ENCODE measurements at places on chromosomes 13 and 19.

- no peak for DNase-seq
Measured at GRCh38 chr13:50161052-50161451, 145.8 kb downstream of the KCNRG start.

GRCh38 chr13:48536621-48537250 lies 3.9 kb upstream of the RCBTB2 start:
- no peak for DNase-seq

DNA sequence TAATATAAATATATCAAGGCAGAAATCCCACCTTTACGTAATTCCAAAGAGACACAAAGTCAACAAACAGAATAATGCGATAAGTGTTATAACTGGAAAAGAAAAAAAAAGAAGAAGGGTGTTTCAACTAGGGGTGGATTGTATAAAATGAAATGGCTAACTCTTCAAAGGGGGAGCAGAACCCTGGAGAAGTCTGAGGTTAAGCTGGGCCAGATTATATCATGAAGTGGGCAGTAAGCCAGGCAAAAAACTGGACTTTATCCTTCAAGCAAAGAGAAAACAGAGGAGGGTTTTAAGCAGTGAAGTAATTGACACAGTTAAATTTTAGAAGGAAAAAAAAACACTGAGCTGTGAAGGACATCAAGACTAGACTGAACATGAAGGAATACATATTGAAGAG lies 41.9 kb downstream of the TBC1D4 start:
- no peak for DNase-seq

GRCh38 chr19:4693471-4694121 lies 23.5 kb upstream of the MYDGF start:
- DNase-seq, result no peak

- DNase-seq, result no peak
Measured at GRCh38 chr13:77383097-77383496, 56.2 kb upstream of the MYCBP2 start.

- DNase-seq, result no peak
Measured at GRCh38 chr13:67353031-67353430, 122.9 kb upstream of the PCDH9 start.

GRCh38 chr13:87677496-87678371 lies 6.6 kb downstream of the SLITRK5 start:
- no peak for DNase-seq

- peak; percentile 31 for DNase-seq
Measured at GRCh38 chr13:105518086-105518485, 1017.4 kb downstream of the EFNB2 start.

DNA sequence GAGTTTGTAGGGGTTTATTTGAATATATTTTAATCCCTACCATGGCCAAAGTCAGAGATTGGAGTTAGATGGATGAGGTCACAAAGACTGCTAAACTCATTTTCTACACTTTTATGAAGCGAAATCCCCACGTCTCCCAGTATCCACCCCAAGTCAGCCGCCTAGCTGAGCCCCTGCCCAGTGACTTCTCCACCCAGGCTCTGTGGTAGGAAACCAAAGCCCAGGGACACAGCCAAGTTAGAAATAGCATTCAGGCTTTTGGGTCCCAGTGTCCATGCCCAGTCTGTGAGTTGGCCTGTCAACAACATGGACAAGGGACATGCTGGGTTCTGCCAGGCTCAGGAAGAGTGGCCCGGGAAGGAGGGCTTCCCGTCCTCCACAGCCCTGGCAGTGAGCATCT lies 474.0 kb downstream of the FOXO1 start:
- no peak for DNase-seq

DNA sequence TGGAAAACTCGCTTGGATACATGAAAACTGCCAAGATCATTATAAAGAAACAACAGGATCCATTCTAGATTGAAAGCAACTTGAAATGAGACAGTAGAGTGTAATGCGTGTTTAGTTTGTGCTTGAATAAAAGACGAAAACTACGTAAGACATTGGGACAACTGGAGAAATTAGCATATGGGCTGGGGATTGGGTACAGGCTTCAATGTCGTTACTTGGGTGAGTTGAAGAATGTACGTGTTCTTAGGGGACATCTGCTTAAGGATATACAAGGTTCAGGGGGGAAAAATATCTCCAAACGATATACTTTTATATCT lies 471 bp upstream of the ERVK3-1 start:
- no peak for DNase-seq

- no peak for DNase-seq
Measured at GRCh38 chr19:7670790-7671189, 1.9 kb downstream of the RETN start.

DNA sequence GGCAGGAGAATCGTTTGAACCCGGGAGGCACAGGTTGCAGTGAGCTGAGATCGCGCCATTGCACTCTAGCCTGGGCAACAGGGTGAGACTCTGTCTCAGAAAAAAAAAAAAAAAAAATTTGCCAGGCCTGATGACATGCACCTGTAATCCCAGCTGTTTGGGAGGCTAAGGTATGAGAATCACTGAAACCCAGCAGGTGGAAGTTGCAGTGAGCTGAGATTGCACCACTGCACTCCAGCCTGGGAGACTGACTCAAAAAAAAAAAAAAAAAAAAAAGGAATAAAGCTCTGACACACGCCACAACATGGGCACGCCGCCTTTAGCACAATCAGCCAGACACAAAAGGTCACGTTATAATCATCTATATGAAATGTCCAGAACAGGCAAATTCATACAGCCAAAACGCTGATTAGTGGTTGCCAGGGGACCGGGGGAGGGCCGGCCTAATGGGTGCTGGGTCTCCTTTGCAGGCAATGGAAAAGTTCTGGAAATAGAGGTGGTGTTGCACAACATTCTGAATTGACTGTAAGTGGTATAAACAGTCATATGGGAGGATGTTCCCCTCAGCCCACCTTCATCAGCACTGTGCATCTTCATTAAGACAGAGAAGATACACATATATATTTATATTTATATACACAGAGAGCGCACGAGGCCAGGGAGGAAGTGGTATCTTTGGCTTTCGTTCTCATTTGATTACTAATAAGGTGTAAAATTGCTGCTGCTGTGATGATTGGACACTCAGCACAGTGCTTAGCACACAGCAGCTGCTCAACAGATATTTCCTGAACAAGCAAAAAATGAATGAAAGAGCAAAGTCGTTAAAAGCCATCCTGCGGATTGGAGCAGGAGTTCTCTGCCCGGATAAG lies 3.8 kb downstream of the HSPBP1 start:
- no peak for DNase-seq

GRCh38 chr13:36513266-36513665 lies 81.0 kb downstream of the CCNA1 start:
- no peak for DNase-seq

GRCh38 chr19:48588670-48589401 lies 17.7 kb upstream of the SPACA4 start:
- no peak for DNase-seq

- no peak for DNase-seq
Measured at GRCh38 chr13:50326811-50327210, 311.6 kb downstream of the KCNRG start.

DNA sequence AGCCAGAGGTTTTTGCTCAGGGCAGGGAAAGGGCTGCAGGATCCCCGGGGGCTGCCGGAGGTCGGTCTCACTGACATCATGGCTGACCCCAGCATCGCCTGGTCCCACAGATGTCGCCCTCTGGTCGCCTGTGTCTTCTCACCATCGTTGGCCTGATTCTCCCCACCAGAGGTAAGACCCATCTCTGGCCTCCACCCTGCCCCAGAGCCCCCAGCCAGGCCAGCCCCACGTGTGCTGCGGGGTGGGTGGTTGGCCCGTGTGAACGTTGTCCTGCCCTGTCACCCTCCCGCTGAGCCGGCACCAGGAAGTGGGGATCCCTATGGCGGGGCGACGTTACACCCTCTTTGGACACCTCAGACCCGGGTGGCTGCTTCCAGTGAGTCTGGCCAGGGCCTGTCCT lies 906 bp downstream of the FXYD5 start:
- no peak for DNase-seq

DNA sequence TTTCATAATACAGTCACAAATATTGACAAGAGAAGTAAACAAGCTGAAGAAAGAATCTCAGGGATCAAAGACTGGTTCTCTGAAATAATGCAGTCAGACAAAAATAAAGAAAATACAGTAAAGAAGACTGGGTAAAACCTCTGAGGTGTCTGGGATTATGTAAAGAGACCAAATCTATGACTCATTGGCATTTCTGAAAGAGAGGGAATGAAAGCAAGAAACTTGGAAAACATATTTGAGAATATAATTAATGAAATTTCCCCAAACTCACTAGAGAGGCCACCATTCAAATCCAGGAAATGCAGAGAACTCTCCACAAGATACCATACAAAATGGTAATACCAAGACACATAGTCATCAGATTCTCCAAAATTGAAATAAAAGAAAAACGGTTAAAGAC lies 53.0 kb upstream of the GPC6 start:
- no peak for DNase-seq

- no peak for DNase-seq
Measured at GRCh38 chr19:5775668-5776309, 8.8 kb downstream of the PRR22 start.

DNA sequence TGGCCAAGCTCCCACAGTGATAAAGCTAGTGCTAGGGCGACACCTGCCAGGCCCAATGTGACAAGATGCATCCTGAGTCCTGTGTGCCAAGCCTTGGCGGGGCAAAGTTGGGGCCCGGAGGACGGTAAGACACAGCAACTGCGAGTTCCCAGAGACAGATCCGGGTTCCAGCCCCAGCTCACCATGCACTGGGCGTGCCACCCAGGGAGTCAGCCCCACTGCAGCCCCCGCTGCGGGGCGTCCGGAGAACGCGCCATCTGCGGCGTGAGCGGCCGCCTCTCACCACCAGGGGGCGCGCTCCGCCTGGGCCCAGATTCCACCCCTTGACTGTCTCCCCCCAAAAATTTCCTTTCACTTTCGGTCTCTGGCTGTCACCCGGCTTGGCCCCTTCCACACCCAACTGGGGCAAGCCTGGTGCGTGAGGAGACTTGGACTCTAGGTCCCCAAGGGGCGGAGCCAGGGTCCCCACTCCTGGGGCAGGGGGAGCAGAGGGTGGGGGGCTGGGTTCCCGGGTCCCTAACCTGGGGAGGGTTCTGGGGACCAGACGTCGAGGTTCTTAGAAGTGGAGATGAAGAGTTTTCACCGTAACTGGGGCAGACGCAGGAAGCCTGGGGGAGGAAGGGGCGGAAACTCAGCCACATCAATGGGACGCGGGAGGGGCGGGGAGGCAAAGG lies at the start of gene FLT3LG:
Gene FLT3LG, plus strand, starts transcription at position 348 of the 674 bp plus-strand sequence. CDS start 425 bp downstream, outside the sequence.
- DNase-seq, result no peak

DNA sequence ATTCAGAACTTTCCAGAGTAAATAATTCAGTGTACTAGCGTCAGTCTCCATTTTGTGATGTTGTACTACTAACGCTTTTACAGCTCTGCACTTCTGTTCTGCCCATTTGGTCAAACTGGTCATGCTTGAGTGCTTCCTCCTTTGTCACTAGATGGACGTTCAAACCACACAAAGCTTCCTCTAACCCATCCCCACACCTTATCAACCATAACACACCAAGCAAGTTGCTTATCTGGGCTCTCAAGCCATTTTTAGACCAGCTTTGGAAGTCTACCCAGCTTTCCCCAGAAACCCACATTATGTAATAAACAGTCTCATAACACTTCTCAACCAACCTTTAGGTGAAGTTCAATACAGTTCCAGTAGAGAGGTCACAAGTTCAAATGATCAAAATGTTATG lies 2.3 kb upstream of the ZNF347 start:
- no peak for DNase-seq

- DNase-seq, result no peak
Measured at GRCh38 chr19:43798546-43799409, 3.5 kb downstream of the LYPD5 start.

DNA sequence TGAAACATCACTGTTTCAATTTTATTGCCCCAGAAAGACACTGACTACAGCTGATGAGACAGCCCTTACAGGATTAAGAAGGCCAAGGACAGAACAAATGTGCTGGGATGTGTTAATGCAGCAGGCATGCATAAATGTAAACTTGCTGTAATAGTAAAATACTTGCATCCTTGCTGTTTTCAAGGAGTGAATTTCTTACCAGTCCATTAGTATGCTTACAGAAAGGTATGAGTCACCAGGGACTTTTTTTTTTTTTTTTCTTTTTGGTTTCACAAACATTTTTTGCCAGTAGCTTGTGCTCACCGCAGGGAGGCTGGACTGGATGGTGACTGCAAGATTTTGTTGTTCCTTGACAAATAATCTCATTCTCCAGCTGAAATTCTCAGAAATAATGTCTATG lies 55.1 kb downstream of the GPR180 start:
- DNase-seq, result peak; percentile 96

GRCh38 chr13:36259361-36260137 lies 38.1 kb downstream of the CCDC169 start:
- DNase-seq, result no peak

DNA sequence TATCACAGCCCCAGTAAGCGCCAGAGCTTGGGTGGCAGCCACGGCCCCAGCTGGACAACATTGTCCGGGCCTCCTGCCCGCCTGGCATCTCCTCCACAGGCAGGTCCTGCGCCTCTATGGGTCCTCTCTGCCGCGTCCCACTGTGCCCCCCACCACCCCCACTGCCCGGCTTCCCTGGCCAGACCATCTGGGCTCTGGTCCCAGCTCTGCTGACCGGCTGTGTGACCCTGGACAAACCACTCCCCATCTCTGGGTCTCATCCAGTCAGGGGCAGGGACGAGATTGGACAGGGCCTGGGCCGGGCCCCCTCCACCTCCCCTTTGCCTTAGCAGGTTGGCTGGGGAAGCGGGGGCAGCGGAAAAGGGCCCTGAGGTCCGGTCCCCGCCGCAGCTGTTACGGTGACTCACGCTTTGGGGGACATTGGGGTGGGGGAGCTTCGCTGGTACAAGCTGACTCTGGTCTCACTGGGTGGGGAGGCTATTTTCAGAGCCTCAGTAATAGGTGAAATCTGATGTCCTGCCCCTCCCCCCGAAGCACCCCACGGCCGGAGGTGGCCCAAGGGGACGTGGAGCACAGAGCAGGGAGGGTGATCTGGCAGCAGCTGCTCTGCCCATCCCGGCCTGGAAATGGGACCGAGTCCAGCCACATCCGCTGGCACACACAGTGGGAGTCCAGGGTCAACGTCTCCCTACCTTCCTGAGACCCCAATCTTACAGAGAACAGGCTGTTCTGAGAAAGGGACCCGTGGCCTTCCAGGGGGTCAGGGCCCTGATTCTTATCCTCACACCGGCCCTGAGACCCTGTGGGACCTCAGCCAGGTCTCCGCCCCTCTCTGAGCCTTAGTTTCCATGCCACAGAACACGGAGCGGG lies 9.1 kb downstream of the NFIC start:
- DNase-seq, result no peak

- DNase-seq, result no peak
Measured at GRCh38 chr13:59963383-59963782, 200.3 kb downstream of the DIAPH3 start.

DNA sequence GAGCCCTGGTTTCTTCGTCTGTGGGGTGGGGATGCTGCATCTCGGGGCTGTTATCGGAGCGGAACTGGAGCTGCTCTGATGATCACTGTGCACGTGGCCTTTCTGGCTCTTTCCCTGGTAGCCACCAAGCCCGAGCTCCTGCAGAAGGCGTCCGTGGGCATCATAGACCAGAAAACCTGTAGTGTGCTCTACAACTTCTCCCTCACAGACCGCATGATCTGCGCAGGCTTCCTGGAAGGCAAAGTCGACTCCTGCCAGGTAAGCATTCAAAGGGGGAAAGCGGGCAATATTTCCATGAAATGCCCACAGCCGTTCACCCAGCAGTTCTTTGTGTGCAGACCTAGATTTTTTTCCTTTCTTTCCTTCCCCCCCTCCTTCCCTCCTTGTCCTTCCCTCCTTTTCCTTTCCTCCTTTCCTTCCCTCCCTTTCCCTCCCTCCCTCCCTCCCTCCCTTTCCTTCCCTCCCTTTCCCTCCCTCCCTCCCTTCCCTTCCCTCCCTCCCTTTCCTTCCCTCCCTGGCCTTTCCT lies 9.4 kb downstream of the TIMM13 start:
- DNase-seq, result no peak

GRCh38 chr19:48897181-48897580 lies 1.4 kb downstream of the TULP2 start:
- no peak for DNase-seq
